ENCODE measurements at places on chromosomes 16 and 17. TPM values are rescaled to one million over a fixed set of nuclear protein-coding genes. Genes with fewer than 3 reads are reported as not detected.

Gene KRT12
- total RNA-seq, result not detected

DNA sequence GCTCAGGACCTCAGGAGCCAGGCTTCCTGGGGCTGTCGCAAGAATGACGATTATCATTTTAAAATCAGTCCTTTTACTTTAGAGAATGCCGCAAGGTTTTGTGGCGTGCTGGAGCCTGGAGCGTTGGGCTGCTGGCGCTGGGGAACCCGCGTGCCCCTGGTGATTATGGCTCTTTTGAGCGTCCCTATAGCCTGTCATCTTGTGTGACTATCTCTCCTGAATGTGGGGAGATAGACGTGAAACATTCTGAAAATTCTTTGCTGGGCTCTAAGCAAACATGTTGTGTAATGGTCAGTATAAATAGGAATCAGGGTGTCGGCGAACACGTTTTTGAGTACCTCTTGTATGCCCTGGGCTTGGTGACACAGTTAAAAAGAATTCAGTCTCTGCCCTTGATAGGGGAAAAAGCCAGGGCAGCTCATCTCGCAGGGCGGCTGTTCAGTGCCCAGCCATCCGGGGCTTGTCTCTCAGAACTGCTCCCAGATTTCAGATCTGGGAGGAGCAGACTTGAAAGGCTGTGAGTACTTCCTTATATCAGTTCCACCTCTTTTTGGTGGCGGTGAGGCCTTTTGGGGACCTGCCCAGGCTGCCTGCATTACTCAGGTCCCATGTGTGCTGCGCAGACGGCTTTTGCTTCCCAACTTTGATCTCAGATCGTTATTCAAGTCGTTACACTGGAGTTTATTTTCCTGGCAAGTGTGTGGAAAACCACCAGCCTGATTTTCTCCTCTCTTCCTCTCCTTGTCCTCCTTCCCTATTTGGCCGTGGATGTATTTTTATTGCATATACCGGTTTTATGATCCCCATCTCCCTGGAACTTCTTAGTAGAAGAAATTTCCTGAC, 973 bp downstream of the SLC7A6 start:
- H3K27ac ChIP-seq, result peak overlapping the region; percentile 86
- no peaks in the 10 kb centered on the region for H3K27me3 ChIP-seq
- no peaks in the 10 kb centered on the region for H3K36me3 ChIP-seq
- DNase-seq, result peak; percentile 31
- peak overlapping the region; percentile 84 for H3K4me3 ChIP-seq

Gene PRR35
- total RNA-seq, result not detected

Gene PRSS21
- total RNA-seq, result 8.8 TPM
